Astrocyte of the spinal cord (primary cell): ENCODE measurements at places on chromosomes 6 and 20.

DNA sequence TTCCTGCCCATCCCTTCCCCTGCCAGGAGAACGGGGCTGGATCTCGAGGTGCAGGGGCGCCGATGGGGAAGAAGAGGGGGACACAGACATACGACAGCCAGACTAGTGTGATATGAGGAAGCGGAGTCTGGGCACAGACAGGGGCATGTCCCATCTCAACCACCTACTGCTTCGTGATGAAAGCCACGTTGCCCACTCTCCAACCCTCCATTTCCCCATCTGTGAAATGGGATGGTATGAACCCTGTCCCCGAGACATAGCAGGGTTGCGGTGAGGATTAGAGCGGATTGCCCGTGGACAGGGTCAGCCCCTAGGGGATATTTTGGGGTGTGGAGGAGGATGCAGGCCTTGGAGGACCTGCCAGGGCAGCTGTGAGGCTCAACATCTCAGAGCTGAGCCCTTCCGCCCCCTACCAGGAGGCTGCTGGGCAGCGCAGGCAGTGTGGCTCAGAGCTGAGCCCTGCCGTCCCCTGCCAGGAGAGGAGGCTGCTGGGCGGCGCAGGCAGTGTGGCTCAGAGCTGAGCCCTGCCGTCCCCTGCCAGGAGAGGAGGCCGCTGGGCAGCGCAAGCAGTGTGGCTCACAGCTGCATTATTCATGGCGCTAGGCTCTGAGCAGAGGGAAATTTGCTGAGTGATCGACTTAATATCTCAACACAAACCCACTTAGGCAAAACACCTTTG, 71.7 kb downstream of the GRM4 start:
- DNase-seq = no peak

DNA sequence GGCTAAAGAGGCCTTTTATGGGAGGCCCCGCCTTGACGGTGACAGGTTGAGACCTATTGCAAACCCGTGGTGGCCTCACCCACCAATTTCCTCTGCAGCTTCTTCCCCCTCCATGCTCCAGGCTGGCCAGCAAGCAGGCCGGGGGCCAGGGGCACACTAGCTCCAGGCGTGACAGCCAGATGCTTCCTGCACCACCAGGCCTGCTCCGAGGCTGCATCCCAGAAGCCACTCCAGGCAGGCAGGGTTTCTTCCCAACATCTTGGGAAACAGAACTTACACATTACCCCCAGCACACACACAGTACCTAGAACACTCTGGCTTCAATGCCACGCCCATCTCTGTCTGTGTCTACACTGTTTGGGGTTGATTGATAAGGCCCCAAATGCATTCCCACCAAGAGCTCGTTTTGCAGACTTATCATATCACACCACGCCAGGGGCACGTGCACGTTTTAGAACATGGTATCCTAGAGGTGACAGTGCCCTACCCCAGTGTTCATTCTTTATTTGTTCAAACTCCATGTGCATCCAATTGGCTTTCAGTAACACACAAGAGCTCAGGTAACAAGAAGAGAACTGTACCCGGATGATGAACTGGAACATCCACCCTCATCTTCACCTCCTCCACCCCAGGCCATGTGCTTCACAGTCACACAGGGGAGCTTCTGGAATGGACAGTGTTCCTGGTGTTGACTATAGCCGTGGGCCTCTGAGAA, 221.4 kb upstream of the RREB1 start:
- DNase-seq = no peak

GRCh38 chr6:100464903-100465700, at the start of gene SIM1:
Gene SIM1 (minus strand): TSS chr6:100464921. CDS start chr6:100463468, 1,453 bp downstream.
- peak; percentile 77 for DNase-seq

DNA sequence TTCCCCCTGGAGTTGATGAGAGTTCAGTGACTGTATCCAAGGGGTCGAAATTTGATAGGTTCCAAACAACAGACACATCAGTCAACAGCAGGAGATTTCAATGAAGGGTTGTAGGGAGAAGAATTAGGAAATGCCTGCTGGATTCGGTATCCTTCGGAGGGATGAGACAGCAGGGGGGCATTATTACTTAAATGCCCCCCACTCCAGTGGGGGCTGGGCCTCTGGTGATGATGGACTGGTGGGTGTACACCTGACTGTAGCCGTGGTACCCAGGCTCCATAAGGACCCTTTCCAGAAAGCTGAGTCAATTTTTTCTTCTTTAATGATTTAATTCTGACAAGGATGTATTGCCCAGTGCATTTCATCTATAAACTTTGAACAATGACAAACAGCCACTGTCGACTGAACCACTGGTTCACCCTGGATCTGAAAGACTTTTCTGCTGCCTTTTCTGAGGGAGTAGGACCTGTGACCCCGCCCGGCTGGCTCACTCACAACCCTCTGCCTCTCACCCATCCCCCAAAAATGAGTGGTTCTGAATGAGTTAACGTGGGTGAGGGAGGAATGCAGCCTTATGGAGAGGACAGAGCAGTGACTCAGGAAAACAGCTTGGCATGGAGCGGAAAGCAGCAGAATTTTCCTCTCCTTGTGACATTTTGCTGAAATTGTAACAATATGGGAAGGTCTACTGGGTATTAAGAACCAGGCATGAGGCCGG, 41.0 kb downstream of the ZMYND8 start:
- peak; percentile 91 for DNase-seq

DNA sequence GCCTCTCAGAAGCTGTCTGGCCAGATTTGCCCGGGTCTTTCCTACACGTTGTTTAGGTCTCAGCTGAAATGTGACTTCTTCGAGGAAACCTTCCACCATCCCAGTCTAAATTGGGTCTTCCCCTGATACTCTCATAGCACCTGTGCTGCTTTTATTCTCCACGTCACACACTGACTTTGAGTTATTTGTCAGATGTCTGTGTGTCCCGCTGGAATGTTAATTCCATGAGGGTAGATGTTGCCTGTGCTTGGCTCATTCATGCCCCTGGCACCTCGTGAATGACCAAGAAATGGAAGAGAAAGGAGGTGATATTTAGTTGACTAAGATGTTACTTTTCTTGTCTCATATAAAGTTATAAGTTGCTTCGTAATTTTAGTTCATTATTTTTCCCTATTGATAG, 197.8 kb downstream of the TMEM242 start:
- no peak for DNase-seq

- DNase-seq = no peak
Measured at GRCh38 chr6:118589649-118590365, 41.7 kb downstream of the PLN start.

GRCh38 chr20:6134592-6134991, 11.8 kb upstream of the FERMT1 start:
- DNase-seq = no peak

DNA sequence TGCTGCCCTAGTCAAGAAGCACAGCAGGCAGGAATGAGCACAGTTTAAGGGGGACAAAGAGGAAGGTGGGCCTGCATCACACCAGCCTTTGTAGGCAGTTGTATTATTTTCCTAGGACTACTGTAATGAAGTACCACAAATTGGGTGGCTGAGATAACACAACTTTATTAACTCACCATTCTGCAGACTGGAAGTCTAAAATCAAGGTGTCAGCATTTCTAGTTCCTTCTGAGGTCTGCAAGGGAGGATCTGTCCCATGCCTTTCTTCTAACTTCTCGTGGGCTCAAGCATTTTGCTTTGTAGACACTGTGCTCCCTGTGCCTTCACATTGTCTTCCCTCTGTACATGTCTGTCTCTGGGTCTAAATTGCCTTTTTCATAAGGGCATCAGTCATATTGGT, 488.5 kb upstream of the JARID2 start:
- DNase-seq = no peak

GRCh38 chr20:313948-314347, 11.4 kb upstream of the SOX12 start:
- DNase-seq = peak; percentile 55

GRCh38 chr6:136960781-136961180, 38.7 kb downstream of the SLC35D3 start:
- DNase-seq = no peak

DNA sequence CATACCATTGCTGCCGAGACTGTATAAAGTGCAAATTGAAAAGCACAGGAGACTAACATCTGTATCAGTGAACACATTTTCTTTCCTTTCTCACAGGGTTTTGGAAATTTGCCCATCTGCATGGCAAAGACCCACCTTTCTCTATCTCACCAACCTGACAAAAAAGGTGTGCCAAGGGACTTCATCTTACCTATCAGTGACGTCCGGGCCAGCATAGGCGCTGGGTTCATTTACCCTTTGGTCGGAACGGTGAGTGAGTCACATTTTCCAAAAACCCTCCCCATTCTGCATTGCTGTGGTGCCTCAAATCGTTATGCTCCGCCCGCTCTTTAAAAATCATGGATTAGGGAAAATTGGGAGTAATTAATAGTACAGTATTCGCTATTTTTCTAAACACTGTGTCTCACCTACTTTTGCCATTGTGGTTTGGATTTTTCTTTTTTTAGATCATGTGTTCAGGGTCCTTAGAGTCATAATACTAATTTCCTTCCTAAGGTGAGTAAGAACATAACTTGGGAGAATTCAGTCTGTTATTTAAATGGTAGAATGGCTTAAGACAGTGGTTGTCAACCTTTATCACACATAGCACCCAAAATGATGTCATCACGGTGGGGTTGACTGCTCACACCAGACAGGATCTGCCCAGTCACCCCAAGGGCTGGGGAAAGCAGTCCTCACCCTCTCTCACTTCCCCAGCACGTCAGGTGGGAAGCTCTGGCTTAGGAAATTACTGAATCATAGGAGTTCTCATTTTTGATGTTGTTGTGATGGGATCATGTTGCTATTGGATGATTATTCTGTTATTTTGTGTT, 171.6 kb downstream of the MTHFD1L start:
- DNase-seq = no peak

DNA sequence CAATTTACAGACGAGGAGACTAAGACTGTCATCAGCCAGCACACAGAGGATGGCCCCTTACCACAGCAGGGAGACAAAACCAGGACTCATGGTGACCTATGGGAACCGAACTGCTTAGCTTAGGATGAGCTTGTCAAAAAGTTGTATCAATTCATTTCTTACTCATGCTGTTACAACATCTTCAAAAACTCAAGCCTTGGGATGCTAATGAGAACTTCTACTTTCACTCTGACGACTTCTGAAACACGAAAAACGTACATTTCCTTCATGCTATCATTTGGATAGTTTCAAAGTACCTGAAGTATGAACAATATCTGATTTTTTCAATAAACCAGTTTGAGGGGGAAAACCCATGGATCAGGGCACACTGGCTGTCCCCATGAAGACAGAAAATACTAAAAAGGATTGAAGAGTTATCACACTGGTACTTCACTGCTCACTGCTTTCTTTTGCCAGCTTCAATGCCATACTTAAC, 31.9 kb downstream of the HIVEP2 start:
- no peak for DNase-seq

DNA sequence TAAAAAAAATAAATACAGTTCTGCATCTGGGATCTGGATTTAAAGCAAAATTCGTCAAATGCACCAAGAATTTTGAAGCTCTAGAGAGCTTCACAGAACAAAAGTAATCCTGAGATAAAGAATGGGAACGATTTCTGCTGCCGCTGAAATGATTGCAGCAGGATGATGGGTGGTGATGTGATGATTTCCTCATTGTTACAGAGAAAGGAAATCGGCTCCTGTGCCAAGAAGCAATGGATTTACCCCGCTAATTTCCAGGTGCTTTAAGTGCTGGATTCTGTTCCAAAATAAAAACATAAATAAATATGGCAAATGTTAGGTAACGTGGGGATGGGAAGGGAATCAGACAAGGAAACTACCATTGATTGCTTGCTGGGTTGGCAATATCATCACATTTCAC, 1067.9 kb upstream of the MAP3K7 start:
- DNase-seq = no peak

GRCh38 chr6:64014595-64014994, 379.0 kb downstream of the PHF3 start:
- no peak for DNase-seq

DNA sequence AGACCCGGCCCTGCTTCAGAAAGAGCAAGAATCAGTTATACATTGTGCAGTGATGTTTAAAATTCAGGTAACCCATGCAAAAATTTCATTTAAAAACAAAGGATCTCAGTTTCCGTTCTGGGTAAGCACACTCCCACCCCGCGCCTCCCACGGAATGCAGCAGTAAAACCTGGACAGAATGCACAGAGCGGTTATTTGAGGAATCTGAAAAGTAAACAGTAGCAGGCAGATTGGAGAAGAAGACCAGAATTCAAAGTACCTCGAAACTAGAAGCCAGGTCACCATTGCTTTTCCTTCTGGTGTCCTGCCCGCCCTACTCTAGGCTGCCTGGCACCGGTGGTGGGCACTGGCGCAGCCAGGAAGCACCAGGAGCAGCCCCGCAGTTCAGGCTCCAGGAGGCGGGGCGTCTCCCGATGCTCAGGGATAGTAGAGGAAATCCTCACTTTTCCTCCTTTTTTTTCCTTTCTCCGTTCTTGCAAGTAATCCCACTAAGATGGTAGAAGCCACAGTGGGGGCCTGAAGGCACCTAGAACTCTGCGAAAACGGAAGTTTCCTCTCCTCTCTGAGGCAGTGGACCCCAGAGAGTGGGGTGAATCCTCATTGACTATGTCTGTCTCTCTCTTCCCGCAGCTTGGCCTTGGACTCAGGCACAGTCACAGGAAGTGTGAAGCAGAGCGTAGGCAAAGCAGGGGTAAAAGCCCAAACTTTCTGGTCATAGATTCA, 28.3 kb downstream of the METTL24 start:
- DNase-seq = no peak

DNA sequence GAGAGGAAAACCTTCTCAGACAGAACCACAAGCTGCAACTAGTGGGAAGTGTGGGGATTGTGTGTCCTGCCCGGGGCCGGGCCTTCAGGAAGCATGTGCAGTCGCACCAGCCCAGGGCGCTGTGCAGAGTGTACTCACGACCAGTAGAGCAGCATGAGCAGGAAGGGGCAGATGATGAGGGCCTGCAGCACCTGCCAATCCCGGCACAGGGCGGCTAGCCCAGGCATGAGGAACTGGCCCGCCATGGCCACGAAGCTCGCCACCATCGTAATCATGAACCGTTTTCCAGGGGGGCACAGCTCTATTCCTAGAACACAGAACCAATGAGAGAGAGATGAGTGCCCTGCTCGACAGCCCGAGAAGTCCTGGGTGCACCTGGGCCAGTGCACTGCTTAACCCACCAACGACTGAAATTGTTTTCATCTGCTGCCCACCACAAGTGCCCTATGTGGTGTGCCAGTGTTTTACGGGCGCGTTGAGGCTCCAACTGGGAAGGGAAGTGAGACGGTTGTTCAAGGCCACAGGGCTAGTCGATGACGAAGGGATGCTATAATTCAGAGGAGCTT, 65.0 kb downstream of the PSMG4 start:
- DNase-seq = no peak

DNA sequence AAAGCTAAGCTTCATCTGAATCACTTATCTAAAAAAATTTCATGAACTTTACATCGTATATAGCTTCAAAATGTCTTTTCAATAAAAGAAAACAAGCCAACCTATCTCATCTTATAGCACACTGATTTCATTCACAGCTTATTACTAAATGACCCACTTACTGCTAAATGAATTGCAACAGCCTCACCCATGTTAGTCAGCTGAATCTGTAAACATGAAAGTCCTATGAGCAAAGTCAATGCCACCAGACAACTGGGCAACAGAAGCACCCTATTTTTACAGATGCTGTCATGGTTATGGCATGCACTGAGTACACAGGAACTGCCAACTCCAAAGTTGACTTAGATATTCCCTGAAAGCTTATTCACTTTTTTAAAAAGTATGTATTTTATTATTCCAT, 41.2 kb upstream of the DST start:
- DNase-seq = peak; percentile 81
